ENCODE measurements at places on chromosomes 3 and 15.

DNA sequence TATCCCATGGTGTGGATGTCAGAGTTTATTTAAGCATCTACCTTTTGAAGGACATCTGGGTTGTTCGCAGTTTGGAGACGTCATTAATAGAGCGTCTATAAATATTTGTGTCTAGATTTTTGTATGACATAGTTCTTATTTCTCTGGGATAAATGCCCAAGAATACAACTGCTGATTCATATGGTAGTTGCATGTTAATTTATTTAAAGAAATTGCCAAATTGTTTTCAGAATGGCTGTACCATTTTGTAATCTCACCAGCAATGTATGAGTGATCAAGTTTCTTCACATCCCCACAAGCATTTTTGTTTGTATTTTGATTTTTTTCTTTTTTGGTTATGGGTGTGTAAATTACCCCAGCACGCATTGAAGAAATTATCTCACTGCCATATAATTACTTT is 656.9 kb downstream of the NTRK3 start:
- no peak for DNase-seq

GRCh38 chr15:66094331-66094730 is 159.2 kb downstream of the MEGF11 start:
- no peak for DNase-seq

GRCh38 chr3:134326760-134327593 is 47.3 kb downstream of the AMOTL2 start:
- DNase-seq: no peak

DNA sequence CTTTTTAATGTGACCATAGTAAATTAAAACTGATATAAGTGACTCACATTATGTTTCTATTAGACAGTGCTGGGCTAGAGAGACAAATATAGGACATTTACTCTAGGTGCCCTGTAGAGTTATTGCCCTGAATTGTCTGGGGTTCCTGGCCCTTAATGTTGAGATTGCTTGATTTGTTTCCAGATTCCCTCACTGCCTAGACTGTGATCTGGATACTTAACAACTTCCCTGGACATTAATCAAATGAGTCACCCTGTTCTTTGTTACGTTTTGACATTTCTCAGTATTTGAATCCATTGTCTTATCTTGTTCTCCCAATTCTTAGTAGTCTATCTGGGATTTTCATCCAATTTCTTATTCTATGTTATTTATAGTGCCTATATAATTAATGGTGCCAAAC is 65.8 kb downstream of the DTWD1 start:
- DNase-seq: no peak

- DNase-seq: no peak
These were observed 48.0 kb upstream of the APEH start for GRCh38 chr3:49626101-49626581.

- DNase-seq: no peak
These were observed 33.0 kb downstream of the SLC28A1 start for GRCh38 chr15:84917452-84917851.

- no peak for DNase-seq
These were observed 176.5 kb downstream of the RAP2B start for GRCh38 chr3:153338487-153338886.

- no peak for DNase-seq
These were observed 245.5 kb downstream of the EPHB1 start for GRCh38 chr3:135040321-135041240.

- DNase-seq: no peak
These were observed 192.8 kb downstream of the UBE3A start for GRCh38 chr15:25245801-25246622.

DNA sequence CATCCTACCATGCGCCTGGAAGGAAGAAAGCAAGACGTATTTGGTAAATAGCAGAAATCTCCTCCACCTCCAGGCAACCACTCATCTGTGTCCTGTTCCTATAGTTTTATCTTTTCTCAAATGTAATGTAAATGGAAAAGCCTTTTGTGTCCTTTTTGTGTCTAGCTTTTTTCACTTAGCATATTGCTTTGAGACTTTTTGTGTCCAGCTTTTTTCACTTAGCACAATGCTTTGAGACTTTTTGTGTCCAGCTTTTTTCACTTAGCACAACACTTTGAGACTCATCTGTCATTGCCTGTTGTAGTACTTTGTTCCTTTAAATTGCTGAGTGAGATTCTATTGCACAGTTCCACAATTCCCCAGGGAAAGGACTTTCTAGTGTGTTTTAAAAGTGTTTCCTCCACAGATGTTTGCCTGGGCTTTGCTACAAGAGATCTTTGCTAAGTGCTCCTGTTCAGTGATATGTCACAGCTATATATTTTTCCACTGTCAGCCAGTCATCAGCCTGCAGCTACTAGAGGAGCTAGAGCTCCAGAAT is 27.9 kb upstream of the MUC13 start:
- no peak for DNase-seq

GRCh38 chr3:27655547-27655946 is 66.6 kb downstream of the EOMES start:
- no peak for DNase-seq

DNA sequence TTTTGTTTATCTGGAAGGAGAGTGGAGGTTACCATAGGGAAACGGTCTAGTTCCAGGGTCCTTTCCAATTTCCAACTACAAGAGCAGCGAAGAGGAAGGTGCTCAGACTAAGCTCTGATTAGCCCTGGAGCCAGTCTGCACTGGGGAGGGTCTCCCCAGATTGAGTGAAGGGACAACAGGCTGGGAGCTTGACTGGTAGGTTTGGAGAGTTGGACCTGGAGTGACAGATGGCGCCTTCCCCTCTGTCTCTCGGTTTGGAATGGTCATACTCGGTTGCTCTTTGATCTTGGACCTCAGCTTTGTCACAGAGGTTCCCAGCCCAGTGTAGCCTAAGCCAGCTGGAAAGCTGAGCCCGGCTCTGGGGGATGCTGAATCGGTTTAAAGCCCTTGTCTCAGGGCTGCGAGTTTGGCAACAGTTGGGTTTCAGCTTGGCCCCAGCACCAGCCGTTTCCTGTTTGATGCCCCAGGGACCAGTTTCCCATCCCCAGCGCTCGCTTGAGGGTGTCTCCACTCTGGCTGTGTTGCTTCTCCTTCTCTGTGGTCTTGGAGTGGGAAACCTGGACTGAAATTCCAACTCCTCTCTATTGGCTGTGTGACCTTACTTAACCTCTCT is 53.1 kb upstream of the ULK4 start:
- no peak for DNase-seq

GRCh38 chr15:59367022-59367451 is 5.6 kb downstream of the MYO1E start:
- no peak for DNase-seq

GRCh38 chr3:18883571-18883970 is 264.7 kb upstream of the KCNH8 start:
- DNase-seq: no peak

DNA sequence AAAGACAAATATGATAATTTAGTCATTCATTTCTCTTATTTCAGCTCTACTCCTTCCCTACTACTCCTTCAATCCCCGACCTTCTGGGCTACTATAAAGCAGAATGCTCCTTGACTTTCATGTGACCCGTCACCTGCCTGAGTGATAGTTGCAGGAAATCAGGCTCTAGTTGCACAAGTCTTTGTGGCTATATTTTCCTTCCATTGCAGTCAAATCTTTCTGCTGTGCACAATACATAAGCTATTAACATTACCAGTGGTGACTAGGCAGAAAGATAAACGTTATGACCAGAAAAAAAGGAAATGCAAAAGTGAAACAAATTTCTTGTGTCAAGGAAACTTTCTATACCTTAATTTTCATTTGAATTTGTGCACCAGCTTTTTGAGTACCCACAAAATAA is 2.3 kb downstream of the SUCNR1 start:
- no peak for DNase-seq

GRCh38 chr3:143172062-143172794 is 52.7 kb downstream of the CHST2 start:
- no peak for DNase-seq

GRCh38 chr3:37810848-37811247 is 50.8 kb upstream of the CTDSPL start:
- DNase-seq: no peak

- no peak for DNase-seq
These were observed 70.5 kb downstream of the GABRB3 start for GRCh38 chr15:26702381-26702780.

- DNase-seq: no peak
These were observed 67.3 kb downstream of the FILIP1L start for GRCh38 chr3:100046986-100047385.

- no peak for DNase-seq
These were observed 26.1 kb downstream of the GRK7 start for GRCh38 chr3:141789281-141789680.

DNA sequence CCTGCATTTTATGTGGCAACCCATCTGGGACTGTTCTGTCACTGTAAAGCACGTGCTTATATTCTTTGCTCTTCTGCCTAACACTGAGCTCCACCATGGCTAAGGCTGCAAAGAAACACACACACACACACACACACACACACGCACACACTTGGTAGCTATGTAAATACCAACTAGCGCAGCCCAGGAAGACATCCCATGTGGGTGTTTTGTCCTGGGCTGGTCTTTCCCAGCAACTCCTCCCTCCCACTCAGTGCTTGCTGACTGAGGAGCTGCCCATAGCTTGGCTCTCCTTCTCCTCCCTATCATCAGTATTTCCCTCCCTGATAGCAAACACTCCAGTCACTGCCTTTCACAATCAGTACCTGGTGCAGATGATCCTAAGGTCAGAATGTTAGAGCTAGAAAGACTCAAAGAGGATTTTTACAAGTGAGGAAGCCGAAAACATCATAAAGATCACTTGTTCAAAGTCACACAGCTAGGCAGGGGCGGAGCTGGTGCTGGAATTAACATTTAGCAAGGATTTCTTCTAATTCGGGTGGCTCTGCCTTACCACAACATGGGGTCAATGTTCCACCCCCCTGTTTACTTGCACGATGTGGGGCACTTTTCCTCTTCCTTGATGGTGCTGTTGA is 377.1 kb upstream of the TBL1XR1 start:
- no peak for DNase-seq

- no peak for DNase-seq
These were observed 880 bp downstream of the PPP4R2 start for GRCh38 chr3:72997421-72997961.

- DNase-seq: no peak
These were observed 291.8 kb upstream of the GBE1 start for GRCh38 chr3:82053236-82053635.

DNA sequence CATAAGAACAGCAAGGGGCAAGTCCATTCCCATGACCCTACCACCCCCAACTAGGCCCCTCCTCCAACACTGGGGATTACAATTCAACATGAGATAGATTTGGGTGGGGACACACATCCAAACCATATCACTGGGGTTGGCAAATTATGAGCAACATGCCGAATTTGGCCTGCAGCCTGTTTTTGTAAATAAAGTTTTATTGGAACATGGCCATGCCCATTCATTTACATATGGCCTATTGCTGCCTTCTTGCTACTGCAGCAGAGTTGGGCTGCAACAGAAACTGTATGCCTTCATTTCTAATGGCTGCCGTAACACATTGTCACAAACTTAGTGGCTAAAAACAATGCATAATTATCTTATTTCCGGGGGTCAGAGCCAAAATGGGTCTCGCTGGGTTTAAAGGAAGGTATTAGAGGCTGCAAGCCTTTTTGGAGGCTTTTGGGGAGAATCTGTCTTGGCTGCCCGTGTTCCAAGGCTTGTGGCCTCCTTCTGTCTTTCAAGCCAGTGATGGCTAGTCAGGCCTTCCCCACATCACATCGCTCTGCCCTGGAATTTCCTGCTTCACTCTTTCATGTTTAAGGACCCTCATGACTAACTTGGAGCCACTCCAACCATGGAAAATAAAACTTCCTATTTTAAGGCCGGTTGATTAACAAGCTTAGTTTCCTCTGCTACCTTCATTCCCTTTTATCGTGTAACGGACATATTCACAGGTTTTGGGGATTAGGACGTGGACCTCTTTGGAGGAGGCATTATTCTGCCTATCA is 428.5 kb upstream of the PROK2 start:
- DNase-seq: no peak

- DNase-seq: no peak
These were observed 5.9 kb downstream of the CDCP1 start for GRCh38 chr3:45140141-45140769.

DNA sequence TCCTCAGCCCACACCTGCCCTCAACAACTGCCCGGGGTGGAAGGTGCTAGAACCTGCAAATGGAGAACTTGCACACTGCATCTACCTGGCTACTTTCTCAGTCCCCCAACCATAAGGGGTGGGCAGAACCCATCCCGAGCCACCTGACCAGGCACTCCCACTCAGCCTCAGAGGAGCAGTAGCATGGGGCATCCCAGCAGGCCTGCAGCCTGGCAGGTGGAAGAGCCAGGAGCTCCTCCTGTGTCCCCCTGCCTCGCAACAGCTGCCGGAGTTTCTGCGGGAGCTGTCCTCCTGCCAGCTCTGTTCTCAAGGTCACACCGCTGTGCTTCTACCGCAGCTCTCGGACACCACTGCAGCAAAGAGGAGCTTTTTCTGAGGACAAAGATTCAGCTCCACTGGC is 27.5 kb downstream of the RAB6B start:
- no peak for DNase-seq

GRCh38 chr3:37559461-37559860 is 302.2 kb upstream of the CTDSPL start:
- DNase-seq: no peak

GRCh38 chr15:89972085-89972484 is 29.0 kb upstream of the ZNF710 start:
- DNase-seq: no peak

- no peak for DNase-seq
These were observed 64.2 kb upstream of the LCTL start for GRCh38 chr15:66629817-66630576.

DNA sequence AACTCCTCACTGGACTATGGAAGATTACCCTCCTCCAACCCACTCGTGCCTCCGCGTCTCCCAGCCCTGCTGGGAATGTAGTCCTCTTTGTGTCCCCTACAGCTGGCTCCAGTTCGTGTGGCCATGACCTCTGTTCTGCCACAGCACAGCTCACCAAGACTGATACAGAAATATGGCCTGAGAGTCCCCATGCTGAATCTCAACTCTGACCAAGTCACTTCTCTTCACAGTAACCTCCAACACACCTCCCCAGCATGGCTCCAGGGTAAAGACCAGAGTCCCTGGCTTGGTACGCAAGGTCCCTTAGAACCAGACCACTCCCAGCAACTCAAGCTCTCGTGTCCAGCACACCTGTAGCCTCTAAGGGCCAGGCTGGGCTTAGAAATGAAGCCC is 2.3 kb upstream of the COL7A1 start:
- no peak for DNase-seq

GRCh38 chr3:167151636-167152035 is 228.5 kb downstream of the ZBBX start:
- no peak for DNase-seq

- DNase-seq: no peak
These were observed 25.1 kb downstream of the CD276 start for GRCh38 chr15:73709241-73709640.

Measured in NCI-H1105 (cell line).